ENCODE measurements at places on chromosomes 5 and 9. TPM values are rescaled to one million over a fixed set of nuclear protein-coding genes. Genes with fewer than 3 reads are reported as not detected.

The DBH gene
- polyA plus RNA-seq = 0.90 TPM

DNA sequence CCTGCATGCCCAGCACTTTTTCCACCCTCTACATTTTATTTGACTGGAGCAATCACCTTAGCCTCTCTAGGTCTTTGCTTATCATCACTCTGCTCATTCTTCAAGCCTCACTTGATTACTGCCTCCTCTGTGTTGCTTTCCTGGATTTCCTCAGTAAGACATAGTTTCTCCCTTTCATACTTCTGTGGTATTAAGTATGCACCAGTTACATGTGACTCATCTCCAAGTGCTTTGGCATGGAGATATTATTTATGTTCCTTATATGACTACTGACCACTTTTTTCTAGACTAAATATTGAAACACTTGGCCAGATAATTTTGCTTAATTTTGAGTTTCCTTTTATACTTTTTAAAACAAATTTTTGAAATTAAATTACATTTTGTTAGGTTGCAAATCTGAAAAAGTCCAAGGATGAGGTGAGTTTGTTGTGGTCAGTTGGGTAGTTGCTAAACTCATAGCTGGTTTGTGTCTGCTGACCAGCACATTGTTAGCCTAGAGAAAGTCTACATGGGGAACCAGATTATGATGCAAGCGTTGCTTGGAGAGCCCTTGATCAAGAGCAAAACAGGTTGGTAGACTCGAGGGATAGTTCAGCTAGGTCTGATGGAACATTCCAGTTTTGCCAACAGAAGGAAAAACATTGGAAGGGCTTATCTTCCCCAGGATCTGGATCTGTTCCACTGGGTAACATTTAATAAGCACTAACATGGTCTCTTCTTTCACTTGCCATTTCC lies 140.2 kb downstream of the TMC1 start:
- no peak for DNase-seq

DNA sequence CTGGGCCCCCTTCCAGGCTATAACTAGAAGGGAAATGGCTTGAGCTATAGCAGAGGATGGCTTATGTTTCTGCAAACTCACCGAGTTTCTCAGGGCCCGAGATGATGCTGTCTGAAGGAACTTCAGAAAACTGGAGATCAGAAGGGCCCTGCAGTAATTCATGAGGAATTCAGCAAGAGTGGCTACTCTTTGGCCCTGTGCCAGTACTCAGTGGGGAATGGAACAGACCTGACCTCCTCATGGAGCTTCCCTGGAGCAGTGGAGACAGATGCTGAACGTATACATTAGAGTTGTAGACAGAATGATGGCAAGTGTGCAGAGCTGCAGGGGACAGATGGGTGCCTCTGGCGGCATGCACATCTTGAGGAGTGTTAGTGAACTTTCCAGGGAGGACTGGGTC lies 17.3 kb upstream of the SMIM32 start:
- no peak for DNase-seq

DNA sequence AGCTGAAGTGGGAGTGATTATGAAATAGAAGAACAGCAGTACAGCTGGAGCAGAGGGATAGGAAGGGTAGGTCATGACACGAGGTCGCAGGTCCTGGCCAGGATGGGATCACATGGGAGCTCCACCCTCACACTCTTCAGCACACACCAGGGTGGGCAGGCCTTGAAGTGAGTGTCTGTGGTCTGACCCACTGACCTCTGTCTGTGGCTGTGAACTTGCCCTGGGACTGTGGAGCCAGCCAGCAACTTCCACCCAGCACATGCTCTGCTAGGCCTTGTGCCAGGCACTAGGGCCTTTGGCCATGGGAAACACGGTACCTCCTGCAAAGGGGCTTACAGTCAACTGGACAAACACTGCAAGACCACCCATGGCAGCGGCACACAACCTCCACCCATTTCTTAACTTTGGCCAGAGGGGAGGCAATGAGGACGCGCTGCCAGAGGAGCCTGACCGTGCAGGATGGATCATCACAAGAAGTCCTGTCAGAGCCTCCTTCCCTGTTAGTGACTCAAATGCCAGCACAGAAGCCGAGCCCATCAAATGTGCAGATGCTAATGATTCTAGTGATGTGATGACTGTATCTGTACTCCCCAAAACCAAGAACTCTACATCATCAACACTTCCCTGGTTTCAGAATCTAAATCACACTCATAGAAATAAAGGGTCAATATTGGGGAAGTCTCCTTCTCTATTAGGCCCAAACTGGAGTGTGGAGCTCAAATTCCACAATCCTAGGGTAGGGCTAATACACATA lies 113.6 kb downstream of the DPYSL3 start:
- DNase-seq = no peak

DNA sequence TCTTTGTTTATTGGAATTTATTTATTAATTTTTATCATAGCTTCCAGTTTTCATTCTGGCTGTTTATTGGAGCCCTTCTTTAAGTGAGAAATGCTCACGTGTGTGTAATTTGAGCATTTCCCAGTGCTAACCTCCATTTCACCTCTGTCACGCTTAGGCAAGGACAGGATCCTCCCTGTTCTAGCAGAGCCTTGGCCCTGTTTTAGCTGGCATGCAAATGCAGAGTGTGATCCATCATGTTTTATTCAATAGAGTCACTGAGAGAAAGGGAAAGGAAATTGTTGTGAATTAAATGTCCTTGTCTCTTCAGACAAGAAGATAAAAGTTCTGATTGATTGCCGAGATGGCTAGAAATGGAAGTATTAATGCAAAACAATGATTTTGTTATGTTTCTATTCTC lies 137.3 kb upstream of the ACO1 start:
- peak; percentile 46 for DNase-seq

- no peak for DNase-seq
These were observed 59.5 kb downstream of the PAPPA start for GRCh38 chr9:116212986-116213692.

- no peak for DNase-seq
These were observed 2.5 kb upstream of the ADRB2 start for GRCh38 chr5:148823871-148824270.

DNA sequence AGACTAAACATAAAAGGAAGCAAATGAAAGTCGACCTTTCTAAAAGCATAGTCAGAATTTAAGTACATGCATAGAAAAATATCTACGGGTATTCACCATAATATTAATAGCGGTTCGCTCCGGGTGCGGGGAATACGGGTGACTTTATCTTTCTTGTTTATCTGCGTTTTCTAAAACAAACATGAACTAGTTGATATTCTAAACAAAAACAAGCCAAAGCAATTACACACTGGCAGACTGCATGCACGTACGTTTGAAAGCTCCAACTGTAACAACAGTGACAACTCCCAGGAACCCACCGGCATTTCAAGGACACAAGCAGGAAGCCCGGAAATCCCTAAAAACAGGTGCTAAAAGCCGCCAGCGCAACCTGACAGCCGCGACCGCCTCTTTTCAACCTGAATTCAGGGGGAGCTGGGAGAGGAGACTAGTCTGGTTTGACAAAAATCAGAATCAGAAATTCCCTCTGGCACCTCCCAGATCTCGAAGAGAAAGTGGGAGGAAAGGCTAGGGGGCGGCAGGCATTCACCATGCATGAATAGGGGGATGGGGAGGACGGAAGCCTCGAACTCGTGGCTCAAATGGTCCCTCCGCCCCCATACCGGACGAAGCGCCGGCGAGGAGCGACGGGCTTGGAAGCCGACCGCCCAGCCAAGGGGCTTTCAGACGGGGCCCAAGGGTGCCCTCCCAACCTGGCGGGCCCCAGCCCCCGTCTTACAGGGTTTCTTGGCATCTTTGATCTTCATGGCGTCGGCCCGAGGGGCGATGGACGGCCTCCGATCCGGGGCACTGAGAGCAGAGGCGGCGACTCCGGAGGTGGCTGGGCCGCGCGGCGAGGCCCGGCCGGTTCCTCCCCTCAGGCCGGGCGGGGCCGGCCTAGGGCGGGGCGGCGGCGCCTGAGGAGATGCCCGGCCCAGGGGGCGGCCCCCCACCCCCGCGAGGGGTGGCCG lies at the start of gene PANK3:
TSS of gene PANK3 (minus strand) at position 831 of the 950 bp plus-strand sequence. CDS start at position 746, 85 bp downstream.
- DNase-seq = peak; percentile 65

Data from left kidney (tissue), 8 donors.